ENCODE measurements at places on chromosomes 5 and 9.

DNA sequence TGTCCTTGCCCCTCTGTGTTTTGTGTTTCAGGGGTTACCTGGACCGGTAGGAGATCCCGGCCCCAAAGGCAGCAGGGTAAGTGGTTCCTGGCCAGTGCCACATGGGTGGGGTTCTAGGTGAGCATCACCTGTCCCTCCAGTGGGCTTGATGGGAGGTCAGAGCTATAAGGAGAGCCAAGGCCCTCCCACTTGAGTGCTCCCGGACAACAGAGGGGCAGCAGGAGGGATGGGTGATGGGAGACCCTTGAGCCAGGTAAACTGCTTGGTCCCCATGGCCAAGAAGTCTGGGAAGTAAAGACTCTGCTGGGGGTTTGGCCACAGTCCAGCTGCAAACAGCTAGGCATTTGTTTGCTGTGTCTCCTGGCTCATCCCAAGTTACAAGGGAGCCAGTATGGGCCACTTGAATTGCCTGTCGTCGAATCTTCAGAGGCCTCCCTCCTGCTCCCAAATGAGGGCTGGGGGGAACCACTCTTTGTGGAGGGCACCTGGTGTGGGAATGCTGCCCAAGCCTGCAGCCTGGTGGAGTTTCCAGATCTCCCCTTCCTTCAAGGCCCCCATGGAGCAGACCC, 51.0 kb downstream of the COL27A1 start:
- no peak overlapping the region for H3K4me3 ChIP-seq
- H3K27me3 ChIP-seq, result no peaks in the 10 kb centered on the region
- no peaks in the 10 kb centered on the region for H3K4me1 ChIP-seq
- no peaks in the 10 kb centered on the region for H3K36me3 ChIP-seq

GRCh38 chr9:16099732-16100536, 547.1 kb downstream of the CCDC171 start:
- no peak for DNase-seq
- no peaks in the 10 kb centered on the region for H3K27me3 ChIP-seq
- no peaks in the 10 kb centered on the region for H3K4me1 ChIP-seq
- H3K27ac ChIP-seq, result no peak overlapping the region
- no peaks in the 10 kb centered on the region for H3K36me3 ChIP-seq

DNA sequence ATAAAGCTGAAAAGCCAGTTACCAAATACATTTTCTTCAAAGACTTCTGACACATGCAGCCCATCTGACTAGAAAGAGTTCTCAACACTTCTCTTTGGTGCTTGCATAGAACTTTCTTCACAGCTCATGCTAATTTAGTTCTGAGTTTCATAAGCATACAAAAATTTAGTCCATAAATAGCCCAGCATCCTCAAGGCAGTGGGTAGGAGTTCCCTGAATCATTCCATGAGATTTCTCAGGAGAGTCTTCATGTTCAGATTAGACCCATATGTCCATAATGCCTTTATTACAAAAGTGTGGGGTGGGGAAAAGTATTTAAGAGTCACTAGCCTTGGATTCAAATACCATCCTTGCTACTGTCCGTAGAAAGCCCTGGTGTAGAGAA, 290.2 kb upstream of the RGMB start:
- no peaks in the 10 kb centered on the region for H3K36me3 ChIP-seq
- H3K4me1 ChIP-seq, result no peaks in the 10 kb centered on the region
- H3K4me3 ChIP-seq, result no peak overlapping the region
- no peak overlapping the region for H3K27ac ChIP-seq
- no peaks in the 10 kb centered on the region for H3K27me3 ChIP-seq

DNA sequence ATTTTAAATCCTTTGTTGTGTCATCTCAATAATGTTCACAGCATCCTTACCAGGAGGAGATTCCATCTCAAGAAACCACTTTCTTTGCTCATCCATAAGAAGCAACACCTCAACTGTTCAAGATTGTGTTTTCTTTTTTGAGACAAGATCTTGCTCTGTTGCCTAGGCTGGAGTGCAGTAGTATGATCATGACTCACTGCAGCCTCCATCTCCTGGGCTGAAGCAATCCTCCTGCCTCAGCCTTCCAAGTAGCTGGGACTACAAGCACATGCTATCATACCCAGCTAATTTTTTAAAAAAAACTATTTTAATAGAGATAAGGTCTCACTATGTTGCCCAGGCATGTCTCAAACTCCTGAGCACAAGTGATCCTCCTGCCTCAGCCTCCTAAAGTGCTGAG, 60.0 kb downstream of the ABHD17B start:
- no peak overlapping the region for H3K4me3 ChIP-seq
- no peak overlapping the region for H3K27ac ChIP-seq
- no peaks in the 10 kb centered on the region for H3K4me1 ChIP-seq
- no peaks in the 10 kb centered on the region for H3K36me3 ChIP-seq
- no peak for DNase-seq
- H3K27me3 ChIP-seq, result no peaks in the 10 kb centered on the region

GRCh38 chr5:157475432-157475831, 15.4 kb downstream of the NIPAL4 start:
- H3K4me3 ChIP-seq, result no peak overlapping the region
- no peaks in the 10 kb centered on the region for H3K4me1 ChIP-seq
- peaks cover 21% of the 10 kb centered on the region for H3K36me3 ChIP-seq
- no peak overlapping the region for H3K27ac ChIP-seq
- H3K27me3 ChIP-seq, result no peaks in the 10 kb centered on the region
- DNase-seq, result no peak

DNA sequence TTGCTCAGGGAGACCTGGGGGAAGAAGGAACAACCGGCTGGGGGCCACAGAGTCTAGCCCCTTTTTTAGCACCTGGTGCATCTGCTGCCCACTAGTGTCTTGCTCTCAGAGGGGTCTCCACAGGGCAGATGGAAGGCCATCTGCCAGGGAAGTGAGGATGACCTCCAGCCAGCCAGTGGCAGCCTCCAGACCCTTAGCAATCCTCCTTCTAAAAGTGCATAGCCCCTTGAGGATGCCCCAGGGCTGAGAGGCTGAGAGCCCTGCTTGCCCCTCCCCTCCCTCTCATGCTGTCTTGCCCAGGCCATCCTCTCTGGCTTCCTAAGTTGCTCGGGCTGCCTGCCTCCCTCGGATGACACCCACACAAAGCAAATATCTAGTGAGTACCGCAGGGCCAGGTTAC, 81.5 kb upstream of the PANK3 start:
- no peak overlapping the region for H3K4me3 ChIP-seq
- H3K36me3 ChIP-seq, result no peaks in the 10 kb centered on the region
- DNase-seq, result no peak
- H3K27ac ChIP-seq, result no peak overlapping the region

DNA sequence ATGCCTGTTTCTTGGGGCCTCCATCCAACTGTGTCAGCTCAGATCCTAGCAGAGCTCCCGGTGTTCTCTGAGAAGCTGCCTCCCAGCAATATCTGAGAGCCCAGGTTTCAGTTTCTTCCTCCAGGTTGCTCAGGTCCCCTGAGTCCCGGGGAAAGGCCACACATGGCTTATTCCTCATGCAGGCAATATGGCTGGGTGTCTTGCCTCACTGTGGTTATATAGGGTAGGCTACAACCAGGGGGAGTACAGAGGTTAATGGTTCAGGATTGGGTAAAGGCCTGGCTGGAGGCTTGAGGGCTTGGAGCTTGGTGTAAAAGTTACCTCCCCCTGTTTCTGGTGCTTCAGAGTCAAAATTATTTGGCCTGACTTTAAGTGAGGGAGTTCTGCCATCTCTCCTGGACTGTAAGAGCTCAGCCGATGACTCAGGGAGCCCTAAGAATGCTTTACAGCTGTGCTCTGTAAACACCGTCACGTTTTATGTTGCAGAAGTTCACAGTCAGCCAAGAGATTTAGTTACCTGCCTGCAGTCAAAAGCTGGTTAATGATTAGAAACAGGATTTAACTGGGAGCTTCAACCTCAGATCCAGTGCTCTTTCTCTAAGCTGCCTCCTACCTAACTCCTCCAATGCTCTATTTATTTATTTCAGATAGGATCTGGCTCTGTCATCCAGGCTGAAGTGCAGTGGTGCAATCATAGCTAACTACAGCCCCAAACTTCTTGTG, 24.3 kb upstream of the UBAP2 start:
- no peak for DNase-seq
- H3K27me3 ChIP-seq, result no peaks in the 10 kb centered on the region
- no peak overlapping the region for H3K4me3 ChIP-seq
- H3K27ac ChIP-seq, result no peak overlapping the region
- H3K4me1 ChIP-seq, result no peaks in the 10 kb centered on the region

DNA sequence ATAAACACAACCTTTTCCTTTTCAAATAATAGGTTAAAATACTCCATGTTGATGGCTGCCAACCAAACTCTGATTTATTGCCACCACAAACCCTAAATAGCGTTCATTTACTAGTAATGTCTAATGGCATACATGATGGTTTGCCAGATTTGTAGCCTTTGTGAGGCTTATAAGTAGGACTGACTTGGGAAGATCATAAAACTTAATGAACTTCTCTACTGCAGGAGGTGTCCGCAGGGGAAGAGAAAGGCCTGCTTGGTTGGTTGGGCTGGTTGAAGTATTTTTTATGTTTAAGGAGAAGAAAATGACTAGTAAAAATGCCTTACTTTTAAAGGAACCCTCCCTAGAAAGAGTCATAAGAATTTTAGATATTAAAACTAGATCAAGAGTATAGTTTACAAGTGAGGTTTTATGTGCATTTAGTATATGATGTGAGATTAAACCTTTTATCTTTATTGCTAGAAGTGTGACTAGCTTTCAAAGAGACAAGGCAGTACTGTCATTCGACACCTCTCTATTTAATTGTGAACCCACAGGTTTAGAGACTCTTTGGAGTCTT, 5.0 kb downstream of the PBX3 start:
- DNase-seq, result no peak
- H3K4me1 ChIP-seq, result no peaks in the 10 kb centered on the region
- H3K27me3 ChIP-seq, result no peaks in the 10 kb centered on the region
- H3K27ac ChIP-seq, result no peak overlapping the region

DNA sequence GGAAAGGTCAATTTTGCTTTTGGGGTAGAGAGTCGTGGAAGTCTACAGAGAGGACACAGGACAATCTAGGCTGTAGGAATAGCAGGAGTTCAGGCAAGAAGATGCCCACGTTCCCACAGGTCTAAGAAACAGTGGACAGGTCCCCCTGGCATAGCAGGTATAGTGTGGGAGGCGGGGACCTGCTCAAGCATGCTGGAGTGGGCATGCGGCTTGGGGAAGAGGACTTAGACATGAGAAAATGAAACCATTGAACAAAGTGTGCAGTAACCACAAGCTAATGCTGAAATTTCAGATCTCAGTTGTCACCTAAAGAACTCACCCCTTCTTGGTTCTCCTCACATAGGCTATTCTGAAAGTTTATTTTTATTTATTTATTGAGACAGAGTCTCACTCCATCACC, 142.8 kb upstream of the EFNA5 start:
- H3K36me3 ChIP-seq, result no peaks in the 10 kb centered on the region
- no peaks in the 10 kb centered on the region for H3K27me3 ChIP-seq
- no peak overlapping the region for H3K4me3 ChIP-seq
- DNase-seq, result no peak
- H3K27ac ChIP-seq, result no peak overlapping the region

GRCh38 chr9:70121818-70122436, 78.3 kb downstream of the MAMDC2 start:
- DNase-seq, result no peak
- H3K36me3 ChIP-seq, result no peaks in the 10 kb centered on the region
- no peaks in the 10 kb centered on the region for H3K27me3 ChIP-seq
- H3K4me1 ChIP-seq, result no peaks in the 10 kb centered on the region
- no peak overlapping the region for H3K27ac ChIP-seq

- no peak for DNase-seq
- no peak overlapping the region for H3K4me3 ChIP-seq
- H3K27ac ChIP-seq, result no peak overlapping the region
Observed at GRCh38 chr5:100519075-100519474, 16.1 kb upstream of the FAM174A start.

DNA sequence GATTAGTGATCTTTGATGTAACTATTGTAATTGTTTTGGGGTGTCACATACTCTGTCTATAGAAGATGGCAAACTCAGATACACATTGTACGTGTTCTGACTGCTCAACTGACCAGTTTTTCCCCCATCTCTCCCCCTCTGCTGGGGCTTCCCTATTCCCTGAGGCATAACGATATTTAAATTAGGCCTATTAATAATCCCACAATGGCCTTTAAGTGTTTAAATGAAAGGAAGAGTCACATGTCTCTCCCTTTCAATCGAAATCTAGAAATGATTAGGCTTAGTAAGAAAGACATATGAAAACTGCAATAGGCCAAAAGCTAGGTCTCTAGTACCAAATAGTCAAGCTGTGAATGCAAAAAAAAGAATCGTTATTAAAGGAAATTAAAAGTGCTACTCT, 265.6 kb downstream of the TMEM232 start:
- no peak for DNase-seq
- no peaks in the 10 kb centered on the region for H3K4me1 ChIP-seq
- H3K4me3 ChIP-seq, result no peak overlapping the region
- no peak overlapping the region for H3K27ac ChIP-seq
- no peaks in the 10 kb centered on the region for H3K36me3 ChIP-seq

DNA sequence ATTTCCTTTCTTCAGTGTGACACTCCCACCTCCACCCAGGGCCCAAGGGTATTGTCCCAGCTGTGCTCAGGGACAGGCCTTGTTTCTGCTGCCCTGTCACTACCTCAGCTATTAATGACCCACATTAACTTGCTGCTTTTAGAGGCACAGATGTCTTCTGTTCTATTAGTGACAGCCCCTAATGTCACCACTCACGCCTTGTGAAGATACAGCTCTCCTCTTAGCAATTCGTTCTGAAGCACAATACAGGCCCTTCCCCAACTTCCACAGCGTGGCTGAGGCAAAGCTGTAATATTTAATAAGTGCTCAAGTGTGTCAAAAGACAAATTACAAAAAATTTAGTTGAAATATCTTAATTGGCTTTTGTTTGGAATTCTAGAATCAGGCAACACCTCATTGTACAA, 44.7 kb upstream of the HMGCS1 start:
- H3K4me3 ChIP-seq, result no peak overlapping the region
- H3K36me3 ChIP-seq, result no peaks in the 10 kb centered on the region
- no peak overlapping the region for H3K27ac ChIP-seq

DNA sequence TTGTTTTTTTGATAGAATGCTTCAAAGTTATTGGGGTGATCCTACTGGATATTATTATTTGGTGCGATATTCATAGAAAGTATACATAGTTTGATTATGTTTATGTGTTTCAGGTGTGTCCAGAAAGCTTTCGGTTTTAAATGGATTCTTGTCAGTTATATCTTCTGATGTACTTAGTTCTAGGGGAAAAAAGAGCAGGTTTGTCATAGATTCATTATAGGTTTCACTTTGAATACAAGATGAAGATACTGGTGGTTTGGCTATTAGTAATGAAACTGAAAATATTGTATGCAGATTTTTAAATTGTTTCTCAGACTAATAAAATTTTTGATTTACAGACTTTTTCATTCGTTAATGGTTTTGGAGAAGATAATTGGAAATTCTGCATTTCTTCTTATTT, 98.9 kb downstream of the MAN2A1 start:
- no peaks in the 10 kb centered on the region for H3K4me1 ChIP-seq
- H3K27ac ChIP-seq, result no peak overlapping the region
- no peaks in the 10 kb centered on the region for H3K27me3 ChIP-seq
- DNase-seq, result no peak
- peaks cover 25% of the 10 kb centered on the region for H3K36me3 ChIP-seq
- H3K4me3 ChIP-seq, result no peak overlapping the region

Data from effector memory CD4-positive, alpha-beta T cell (primary cell).